ENCODE measurements at places on chromosomes 16 and 17.

DNA sequence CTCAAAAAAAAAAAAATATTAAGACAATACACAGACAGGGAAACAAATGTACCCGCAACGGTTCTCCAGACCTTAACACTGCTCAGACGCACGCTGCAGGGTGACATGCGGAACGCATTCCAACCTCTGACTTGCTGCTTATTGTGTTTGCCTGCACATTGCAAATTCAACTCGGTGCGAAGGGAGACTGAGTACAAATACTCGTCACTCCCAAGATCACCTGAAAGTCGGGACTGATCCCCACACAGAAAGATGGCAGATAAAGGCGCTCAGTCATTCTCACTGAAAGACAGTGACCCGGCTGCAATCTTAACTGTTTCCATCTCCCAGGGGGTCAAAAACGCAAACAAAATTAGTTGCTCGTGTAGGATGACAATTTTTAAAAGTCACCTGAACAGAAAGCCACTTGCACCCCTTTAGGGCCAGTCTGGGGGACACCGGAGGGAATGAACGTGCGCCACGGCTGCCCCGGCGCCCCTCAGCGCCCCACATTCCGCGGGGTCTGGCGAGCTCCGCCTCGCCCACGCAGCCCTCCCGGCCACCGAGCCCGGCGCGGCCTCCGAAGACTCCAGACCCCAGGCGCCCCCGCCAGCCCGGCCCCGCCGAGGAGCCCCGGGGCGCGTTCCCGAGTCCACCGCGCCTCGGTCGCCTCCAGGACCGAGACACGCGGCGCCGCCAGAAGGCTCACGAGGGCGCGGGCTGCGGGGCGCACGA lies 589 bp downstream of the CLCN7 start:
- no peaks in the 10 kb centered on the region for H3K27me3 ChIP-seq
- H3K27ac ChIP-seq: peak overlapping the region; percentile 34
- H3K36me3 ChIP-seq: no peaks in the 10 kb centered on the region
- DNase-seq: no peak
- H3K4me3 ChIP-seq: peak overlapping the region; percentile 78
- H3K4me1 ChIP-seq: peaks cover 31% of the 10 kb centered on the region

DNA sequence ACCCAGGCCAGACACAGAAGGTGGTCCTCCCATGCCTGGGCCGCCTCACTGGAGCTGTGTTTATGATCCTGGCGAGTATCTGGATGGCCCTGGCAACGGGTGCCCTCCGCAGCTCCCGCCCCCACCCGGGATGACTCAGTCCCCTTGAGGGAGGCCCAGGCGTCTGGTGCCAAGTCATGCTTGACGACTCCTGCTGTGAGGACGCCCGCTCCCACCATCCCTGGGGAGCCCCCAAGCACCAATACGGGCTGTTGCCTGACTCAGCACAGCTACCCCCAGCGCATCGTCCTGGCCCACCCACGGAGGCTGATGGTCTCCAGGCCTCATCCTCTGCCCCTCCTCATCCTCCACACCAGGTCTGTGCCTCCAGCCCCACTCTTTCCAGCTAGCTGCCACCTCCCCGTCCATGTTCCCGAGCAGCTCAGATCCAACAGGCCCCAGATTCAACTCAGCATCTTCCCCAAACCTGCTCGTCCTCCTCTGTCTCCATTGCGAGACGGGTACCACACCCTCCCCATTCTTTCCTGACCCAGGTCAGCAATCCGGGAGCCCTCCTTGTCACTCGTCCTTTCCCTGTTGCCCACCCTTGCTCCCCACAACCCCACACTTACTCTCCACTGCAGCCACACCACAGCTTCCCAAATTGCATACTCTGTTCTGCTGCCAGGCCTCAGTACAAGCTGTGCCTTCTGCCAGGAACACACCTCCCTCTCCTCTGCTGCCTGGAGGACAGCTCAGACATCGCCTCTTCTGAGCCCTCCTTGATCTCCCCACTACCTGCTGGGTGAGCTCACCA lies 2.6 kb downstream of the CAMKK1 start:
- no peaks in the 10 kb centered on the region for H3K36me3 ChIP-seq
- H3K4me3 ChIP-seq: no peak overlapping the region
- no peaks in the 10 kb centered on the region for H3K27me3 ChIP-seq

DNA sequence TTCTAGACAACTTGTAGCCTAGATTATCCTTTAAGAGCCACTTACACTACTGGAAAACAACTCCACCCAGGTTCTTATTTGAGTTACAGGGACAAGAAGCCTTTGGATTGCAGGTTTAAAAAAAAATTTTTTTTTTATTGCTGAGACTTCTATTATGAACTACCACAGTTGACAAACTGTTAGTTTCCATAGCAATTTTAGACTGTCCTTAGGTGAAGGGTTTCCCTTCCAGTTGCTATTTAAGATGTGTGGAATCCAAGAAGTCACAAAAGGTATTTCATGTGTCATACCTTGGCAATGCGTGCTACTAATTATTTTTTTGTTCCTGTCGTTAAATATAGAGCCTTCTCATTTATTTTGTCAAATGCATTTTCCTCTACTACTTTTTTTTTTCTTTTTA lies 253.2 kb downstream of the PRKCA start:
- DNase-seq: no peak
- H3K27ac ChIP-seq: no peak overlapping the region
- no peak overlapping the region for H3K4me3 ChIP-seq
- peaks cover 31% of the 10 kb centered on the region for H3K36me3 ChIP-seq
- peaks cover 12% of the 10 kb centered on the region for H3K4me1 ChIP-seq

- no peaks in the 10 kb centered on the region for H3K36me3 ChIP-seq
- H3K4me1 ChIP-seq: no peaks in the 10 kb centered on the region
- no peak overlapping the region for H3K27ac ChIP-seq
- DNase-seq: no peak
- H3K4me3 ChIP-seq: no peak overlapping the region
Observed at GRCh38 chr17:33086878-33087277, 95.2 kb downstream of the SPACA3 start.

GRCh38 chr17:50657627-50658026 lies 22.9 kb downstream of the ABCC3 start:
- no peak overlapping the region for H3K27ac ChIP-seq
- peaks cover 11% of the 10 kb centered on the region for H3K4me1 ChIP-seq
- no peaks in the 10 kb centered on the region for H3K27me3 ChIP-seq
- H3K4me3 ChIP-seq: no peak overlapping the region
- H3K36me3 ChIP-seq: no peaks in the 10 kb centered on the region
- DNase-seq: no peak

DNA sequence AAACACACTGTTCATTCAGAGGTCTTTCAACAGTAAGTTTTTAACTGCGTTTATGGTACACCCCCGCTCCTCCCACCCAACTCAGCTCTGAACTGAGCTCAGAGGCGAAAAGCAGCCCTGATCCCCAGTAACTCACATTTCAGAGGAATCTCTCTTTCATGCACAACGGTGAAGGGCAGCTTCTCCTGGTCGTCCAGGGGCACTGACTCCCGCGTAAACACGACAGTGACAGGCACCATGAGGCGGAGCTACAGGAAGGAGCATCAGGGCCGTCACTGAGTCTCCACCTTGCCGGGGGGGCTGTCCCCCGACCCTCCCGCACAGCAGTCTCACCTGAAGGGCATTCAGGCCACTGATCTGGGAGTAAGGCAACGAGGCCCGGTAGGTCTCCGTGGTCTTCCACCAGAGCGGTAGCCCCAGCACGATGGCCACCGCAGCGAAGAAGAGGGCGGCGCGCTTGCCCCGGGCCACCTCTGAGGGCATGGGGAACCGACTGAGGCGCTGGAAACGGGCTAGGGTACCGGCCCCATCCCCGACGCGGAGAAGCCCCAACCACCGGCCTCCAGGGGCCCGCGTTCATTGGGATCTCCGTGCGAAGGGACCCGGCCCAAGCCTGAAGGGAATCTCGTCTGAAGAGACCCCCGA lies 486 bp downstream of the PIGS start:
- H3K4me1 ChIP-seq: peaks cover 37% of the 10 kb centered on the region
- no peaks in the 10 kb centered on the region for H3K27me3 ChIP-seq
- H3K27ac ChIP-seq: peak overlapping the region; percentile 94

Measured in activated naive CD8-positive, alpha-beta T cell treated with anti-CD3 and anti-CD28 coated beads for 36 hours (primary cell).